Muscle of leg (tissue), 16 donors: ENCODE measurements at places on chromosomes 1 and 21. TPM values are rescaled to one million over a fixed set of nuclear protein-coding genes. Genes with fewer than 3 reads are reported as not detected.
A peak's percentile ranks its signal among the peaks of the same experiment; 100 is the strongest.

GRCh38 chr1:30194741-30195423 lies 528.5 kb downstream of the MATN1 start:
- DNase-seq = peak; percentile 27

DNA sequence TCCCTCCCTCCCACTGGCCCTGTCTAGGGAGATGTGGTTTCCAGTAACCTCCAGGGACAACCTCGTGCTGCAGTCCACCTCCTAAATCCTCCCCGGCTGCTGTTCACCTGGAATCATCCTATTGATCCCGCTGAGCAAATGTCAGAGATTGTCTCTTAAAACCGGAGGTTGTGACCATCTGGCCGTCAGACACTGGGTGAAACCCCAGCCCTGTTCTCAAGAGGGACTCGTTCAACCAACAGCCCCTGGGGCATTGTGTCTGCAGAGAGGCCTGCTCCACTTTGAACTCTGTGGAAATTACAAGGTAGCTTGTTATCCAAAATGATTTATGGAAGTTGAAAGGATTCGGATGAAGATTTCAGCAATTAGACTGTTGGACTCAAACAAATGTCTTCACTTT lies 498.0 kb downstream of the MATN1 start:
- no peak for DNase-seq

Gene SLC44A5
- polyA plus RNA-seq = 0.12 TPM

GRCh38 chr1:155504207-155504606 lies 58.4 kb downstream of the ASH1L start:
- DNase-seq = peak; percentile 32

Gene NPHS2
- not detected for polyA plus RNA-seq

DNA sequence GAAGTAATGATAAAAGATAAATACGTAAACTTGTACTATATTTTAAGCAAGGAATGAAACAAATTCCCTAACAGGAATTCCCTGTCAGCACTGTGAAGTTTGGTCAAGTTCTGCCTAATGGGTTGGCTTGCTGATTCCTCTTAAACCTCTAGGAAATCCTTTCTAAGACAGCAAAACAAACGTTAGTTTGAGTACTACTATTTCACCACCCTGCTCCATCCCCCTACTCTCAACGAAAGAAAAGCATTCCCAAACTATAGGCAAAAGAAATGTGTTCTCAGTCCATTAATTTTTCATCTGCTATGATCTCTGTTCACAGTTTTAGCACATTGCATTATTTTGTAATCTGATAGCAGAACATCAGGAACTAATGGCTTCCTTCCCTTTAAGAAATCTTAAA lies 16.1 kb downstream of the SERPINC1 start:
- no peak for DNase-seq

Gene TSPEAR
- 0.07 TPM for polyA plus RNA-seq

DNA sequence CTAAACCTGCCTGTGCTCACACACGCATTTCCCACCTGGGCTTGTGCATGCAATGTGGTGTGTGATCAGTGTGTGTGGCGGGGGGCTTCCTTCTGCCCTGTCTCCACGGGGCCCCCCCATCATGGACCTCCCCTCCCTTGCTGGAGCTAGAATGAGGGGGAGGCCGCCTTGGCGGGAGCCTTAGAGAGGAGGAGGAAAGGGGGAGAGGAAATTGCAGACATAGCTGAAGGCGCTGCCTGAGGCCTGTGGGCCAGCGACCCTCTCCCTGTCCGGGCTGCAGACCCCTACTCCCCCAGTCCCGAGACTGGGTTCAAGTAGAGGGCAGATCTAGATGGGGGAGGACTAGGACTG lies 883 bp upstream of the EVA1B start:
- no peak for DNase-seq

Gene OR2T11
- not detected for polyA plus RNA-seq

- no peak for DNase-seq
Observed at GRCh38 chr1:24348196-24348595, 29.0 kb downstream of the GRHL3 start.

DNA sequence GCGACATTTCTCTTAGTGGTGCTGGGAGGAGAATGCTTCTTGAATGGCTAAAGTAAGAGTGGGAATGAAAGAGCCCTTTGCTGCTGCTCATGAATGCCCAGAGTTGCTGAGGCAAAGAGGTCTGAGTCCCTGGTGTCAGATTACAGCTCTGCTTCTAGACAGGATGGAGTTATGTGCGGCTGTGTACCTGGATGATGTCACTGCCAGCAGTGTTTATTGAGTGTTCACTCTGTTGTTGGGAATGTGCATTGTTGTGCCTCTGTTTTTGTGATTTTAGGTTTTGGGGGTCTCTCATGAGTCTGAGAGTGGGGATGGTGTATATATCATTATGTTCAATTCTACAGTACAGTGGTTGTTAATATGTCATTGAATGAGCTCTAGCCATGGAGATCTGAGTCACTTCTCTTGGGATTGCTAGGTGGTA lies 2.7 kb downstream of the CDC14A start:
- no peak for DNase-seq

Gene STUM
- polyA plus RNA-seq = 13.4 TPM

Gene CBS
- 6.9 TPM for polyA plus RNA-seq

GRCh38 chr1:92240034-92240433 lies 22.3 kb downstream of the C1orf146 start:
- no peak for DNase-seq

Gene GPR52
- polyA plus RNA-seq = not detected

Gene SLC6A9
- 4.4 TPM for polyA plus RNA-seq
